ENCODE measurements at places on chromosomes 7 and 10.

DNA sequence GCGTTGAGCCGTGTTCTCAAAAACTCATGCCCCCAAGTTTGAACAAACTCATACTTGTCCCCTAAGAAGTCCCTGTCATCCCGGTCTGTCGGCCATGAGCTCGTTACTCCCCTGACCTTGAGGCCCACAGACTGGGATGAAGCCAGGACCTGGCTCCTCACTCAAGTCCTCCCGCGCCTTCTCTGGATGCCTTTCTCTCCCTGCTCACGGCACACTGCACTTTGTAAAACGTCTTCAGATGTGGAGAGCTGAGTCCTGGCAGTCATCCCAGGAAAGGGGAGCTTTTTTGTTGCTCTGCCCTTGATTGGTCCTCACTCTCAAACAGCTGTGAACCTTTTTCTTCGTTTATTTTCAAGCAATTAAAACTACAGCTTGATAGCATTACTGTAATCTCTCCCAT is 110.8 kb downstream of the JAZF1 start:
- DNase-seq: no peak

DNA sequence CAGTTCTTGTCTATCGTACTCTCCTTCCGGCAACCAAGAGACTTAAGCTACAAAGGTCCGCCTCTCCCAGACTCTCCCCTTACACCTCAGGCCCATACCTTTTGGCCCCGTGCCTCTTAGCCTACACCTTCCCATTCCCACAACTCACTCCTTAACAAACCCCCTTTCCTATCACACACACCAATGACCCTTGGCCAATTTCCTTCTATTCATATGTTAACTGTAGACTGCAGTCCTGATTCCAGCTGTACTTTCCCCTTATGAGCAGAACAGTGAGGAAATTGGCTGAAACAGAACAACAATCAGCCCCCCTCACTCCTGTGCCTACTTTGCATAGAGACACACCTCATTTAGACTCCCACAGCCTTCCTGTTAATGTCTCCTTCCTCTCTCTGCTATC is 1.4 kb upstream of the TMEM139 start:
- no peak for DNase-seq

- DNase-seq: no peak
These were observed 582.2 kb downstream of the SORCS1 start for GRCh38 chr10:106582291-106582690.

DNA sequence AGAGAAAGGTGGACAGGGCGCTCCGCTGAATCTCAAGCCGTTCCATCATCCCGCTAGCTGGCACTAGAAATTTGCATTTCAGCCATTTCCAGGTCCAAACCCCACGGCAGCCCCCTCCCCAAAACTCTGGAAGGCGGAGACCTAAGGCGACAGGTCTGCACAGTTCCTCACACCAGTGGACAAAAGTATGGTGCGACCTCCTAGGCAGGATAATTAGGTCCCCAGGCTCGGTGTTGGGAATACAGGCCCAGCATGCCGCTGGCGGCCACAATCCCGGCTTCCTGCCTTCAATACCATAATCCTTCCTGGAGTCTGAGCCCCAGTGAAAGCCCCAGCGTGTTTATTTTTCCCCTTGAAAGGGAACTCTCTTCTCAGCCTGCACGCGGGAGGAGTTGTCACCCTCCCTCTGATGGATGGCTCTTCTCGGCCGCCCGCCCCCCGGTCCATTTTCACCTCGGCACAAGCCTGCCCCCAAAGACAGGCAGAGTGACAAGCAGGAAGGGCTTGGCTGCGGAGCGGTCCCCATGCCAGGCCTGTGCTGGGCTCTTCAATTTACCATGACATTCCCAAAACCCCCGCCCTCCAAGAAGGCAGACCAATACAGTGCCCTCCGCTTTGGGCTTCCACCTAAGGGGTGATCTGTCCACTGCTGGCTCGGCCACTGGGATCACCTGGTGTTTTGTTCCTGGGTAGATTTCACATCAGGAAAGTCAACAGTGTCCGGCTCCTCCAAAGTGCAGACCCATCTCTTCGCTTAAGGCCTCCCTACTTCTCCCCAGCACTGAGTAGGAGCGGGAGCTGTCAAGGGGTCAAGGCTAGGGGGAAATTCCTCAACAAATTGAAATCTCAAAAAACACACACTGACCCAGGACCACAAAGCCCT is 2.2 kb downstream of the FGFR2 start:
- no peak for DNase-seq

GRCh38 chr10:121891103-121891502 is 36.7 kb downstream of the ATE1 start:
- no peak for DNase-seq

- no peak for DNase-seq
These were observed 196.8 kb downstream of the REEP3 start for GRCh38 chr10:63718006-63718405.

GRCh38 chr10:129057856-129058663 is 409.0 kb upstream of the MGMT start:
- no peak for DNase-seq
